Kidney (tissue), 22 donors: ENCODE measurements at places on chromosomes 2 and 18. TPM values are rescaled to one million over a fixed set of nuclear protein-coding genes. Genes with fewer than 3 reads are reported as not detected.

GRCh38 chr2:46306988-46307655 is 9.9 kb downstream of the EPAS1 start:
- DNase-seq = no peak

TLX2 gene
- total RNA-seq = not detected

GRCh38 chr2:161077367-161078210 is 82.6 kb upstream of the TANK start:
- no peak for DNase-seq

CCDC102B gene
- 6.8 TPM for total RNA-seq

GRCh38 chr2:65025453-65026123 is 30.6 kb upstream of the CEP68 start:
- DNase-seq = no peak

DNA sequence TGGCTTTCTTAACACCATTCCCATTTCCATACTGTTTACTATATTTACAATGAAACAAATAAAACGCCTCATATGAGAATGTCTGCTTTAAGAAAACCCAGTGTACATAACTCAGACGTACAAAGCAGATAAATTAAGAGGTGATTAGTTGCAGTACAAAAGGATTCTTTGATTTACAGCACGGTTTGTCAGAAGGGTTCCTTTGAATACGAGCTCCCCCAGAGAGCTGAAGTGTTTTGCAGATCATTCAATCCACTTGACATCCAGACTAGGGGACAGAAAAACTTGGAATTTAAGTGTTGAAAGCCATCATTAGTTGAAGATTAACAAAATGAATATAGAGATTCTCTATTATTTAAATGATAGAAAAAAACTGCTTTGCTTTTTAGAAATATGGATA is 72.5 kb downstream of the RAPGEF4 start:
- no peak for DNase-seq

- no peak for DNase-seq
Observed at GRCh38 chr2:195477996-195478382, 179.0 kb upstream of the SLC39A10 start.

DNA sequence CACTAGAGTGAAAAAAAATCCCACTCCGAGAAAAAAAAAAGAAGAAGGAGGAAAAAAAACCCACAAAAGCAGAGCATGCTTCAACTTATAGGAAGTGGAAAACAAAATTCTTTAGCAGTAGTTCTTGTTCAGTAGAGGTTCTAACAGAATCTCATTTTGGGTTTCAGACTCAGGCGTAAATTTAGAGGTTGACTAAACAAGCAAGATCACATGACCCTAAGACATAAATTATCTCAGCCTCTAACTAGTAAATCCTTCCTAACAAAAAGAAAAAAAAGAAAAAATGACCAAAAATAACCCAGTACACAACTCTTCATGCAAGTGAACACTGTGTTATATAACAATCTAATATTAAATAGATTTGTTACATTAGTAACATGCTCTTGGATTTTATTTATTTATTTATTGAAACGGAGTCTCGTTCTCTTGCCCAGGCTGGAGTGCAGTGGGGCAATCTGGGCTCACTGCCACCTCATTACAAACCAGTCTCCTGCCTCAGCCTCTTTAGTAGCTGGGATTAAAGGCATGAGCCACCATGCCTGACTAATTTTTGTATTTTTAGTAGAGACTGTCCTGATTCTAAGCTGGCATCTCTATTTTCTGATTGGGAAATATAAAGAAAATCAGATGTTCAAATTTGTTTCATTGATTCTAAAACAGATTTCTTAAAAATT is 35.4 kb downstream of the PPP4R3B start:
- DNase-seq = peak; percentile 34

- no peak for DNase-seq
Observed at GRCh38 chr2:59236723-59237122, 995.6 kb upstream of the FANCL start.

DNA sequence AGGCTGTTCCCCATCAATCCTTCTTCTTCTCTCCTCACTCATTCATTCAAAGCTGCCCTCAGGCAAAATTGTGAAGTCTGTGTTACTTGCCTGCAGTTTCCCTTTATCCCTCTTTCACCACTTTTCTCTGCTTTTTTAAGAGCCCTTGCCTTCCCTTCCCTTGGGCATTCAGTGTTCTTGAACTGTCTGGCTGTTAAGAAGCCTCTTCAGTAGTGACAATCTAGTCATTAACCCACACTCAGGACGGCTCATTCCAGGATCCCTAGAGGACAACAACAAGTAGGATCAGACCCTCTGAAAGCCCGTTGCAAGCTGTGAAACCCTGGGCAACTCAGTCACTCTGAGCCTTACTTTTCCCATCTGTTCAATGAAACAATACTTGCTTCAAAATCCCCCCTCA is 615.7 kb downstream of the EPHA4 start:
- no peak for DNase-seq

DNA sequence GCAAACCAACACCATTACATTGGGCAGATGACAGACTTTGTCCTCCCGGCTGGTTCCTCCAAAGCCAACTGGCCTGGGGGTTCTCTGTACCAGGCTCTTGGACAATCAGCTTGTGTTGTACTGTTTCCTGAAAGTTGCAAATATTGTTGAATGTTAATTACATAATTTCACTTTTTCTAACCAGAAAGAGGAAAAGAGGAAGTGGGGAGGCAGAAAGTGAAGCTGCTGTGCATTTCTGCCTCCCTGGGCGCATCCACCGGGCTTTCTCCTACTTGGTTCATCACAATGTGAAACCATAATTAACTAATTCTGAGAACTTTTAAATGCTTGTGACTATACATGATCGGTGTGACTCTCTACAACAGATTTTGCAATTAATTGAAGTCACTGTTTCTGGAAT is 10.1 kb downstream of the TWIST2 start:
- no peak for DNase-seq

SP140L gene
- 23.8 TPM for total RNA-seq

- DNase-seq = no peak
Observed at GRCh38 chr18:13577781-13578180, 148.6 kb downstream of the FAM210A start.

DNA sequence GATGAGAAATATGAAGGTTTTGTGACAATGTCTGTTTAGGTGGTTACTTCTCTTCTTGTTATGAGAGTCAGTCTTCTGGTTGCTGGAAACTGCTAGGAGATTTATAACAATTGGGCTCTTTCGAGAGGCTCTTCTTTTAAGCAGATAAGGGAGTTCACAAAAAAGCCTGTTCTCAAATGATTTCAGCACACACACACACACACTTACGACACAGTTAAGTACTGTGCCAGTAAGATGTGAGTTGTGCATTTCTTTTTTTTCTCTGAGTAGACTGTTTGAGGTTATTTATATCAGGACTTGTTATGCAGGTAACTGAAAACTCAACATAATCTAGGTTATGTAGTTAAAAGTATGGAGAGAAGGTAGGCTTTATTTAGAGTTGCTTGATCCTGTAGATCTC is 49.8 kb downstream of the MSH2 start:
- no peak for DNase-seq

DNA sequence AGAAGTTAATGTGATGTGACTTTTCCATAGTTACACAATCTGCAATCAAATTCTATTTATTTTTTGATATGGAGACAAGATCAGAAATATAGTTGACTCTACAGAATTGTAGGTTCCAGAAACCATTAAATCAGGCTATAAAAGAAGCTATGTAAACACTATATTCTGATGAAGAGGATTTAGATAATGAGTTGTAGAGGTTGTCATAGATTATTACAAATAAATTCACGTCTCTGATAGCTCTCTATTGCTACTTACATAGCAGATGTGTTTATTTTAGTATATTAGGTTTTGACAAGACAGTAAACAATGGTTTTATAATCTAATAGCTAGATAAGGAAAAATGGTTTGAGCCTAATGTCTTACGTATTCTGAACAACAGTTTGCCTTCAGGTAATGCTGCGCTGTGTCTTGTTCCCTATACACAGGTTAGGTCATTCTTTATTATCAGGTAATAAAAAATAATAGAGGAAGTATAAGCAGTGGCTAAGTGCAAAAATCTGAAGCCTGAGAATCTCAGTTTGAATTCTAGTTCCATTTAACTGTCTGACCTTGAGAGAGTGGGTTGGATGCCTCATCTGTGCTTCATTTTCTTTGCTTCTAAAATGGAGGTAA is 93.4 kb downstream of the PPP1R1C start:
- no peak for DNase-seq

ALK gene
- total RNA-seq = 0.13 TPM

GRCh38 chr2:16170675-16171424 is 230.5 kb downstream of the MYCN start:
- no peak for DNase-seq

SLC40A1 gene
- 78.4 TPM for total RNA-seq

- no peak for DNase-seq
Observed at GRCh38 chr2:220994846-220995245, 577.3 kb downstream of the EPHA4 start.

M1AP gene
- 3.4 TPM for total RNA-seq

- DNase-seq = no peak
Observed at GRCh38 chr2:196208915-196209314, 37.5 kb upstream of the STK17B start.
